Lung (tissue), 17 donors: ENCODE measurements at places on chromosomes 11 and 22.

DNA sequence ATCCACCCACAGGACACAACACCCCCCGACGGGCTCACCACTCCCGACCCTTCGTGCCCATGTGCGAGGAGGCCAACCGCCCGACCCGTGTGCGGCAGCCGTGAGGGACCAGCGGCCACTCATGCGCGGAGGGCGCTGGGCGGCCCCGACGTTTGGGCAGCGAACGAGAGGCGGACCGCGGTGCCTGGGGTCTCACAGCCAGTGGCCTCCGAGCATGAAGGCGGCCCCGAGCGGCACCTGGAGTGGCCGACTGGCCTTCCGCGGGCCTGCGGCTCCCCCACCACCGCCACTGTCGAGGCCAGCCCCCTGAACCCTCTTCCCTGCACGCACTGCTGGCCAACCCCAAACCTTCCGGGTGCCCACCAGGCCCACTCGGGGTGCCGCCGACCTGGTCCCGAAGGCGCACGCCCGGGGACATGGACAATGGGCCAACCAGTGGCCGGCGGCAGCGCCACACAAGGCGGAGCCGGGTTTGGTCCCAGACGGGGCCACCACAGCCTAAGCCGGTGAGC, 4274.9 kb upstream of the OR11H1 start:
- DNase-seq, result peak; percentile 8
- no peak overlapping the region for H3K4me3 ChIP-seq
- H3K4me1 ChIP-seq, result no peaks in the 10 kb centered on the region
- H3K27me3 ChIP-seq, result no peaks in the 10 kb centered on the region
- no peaks in the 10 kb centered on the region for H3K36me3 ChIP-seq
- no peak overlapping the region for H3K27ac ChIP-seq

DNA sequence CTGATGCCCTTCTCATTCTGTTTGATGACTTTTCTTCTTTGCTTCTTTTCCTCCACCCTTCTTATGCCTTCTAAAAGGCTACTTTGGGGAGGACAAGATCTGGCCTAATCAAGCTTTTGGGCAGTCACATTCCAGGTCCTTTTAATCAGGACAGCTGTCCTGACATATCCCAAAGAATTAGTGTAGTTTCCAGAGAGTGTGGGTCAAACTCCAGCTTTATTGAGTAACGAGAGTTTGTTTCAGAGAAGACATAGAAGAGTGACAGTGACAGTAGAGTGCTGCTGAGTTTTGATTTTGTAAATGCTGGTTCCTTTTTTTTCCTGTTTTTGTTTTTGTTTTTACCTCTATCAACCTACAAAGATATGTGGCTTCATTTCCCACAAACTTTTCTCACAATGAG, 158.4 kb upstream of the SESN3 start:
- H3K27ac ChIP-seq, result no peak overlapping the region
- no peaks in the 10 kb centered on the region for H3K27me3 ChIP-seq
- no peaks in the 10 kb centered on the region for H3K36me3 ChIP-seq
- H3K4me3 ChIP-seq, result no peak overlapping the region

DNA sequence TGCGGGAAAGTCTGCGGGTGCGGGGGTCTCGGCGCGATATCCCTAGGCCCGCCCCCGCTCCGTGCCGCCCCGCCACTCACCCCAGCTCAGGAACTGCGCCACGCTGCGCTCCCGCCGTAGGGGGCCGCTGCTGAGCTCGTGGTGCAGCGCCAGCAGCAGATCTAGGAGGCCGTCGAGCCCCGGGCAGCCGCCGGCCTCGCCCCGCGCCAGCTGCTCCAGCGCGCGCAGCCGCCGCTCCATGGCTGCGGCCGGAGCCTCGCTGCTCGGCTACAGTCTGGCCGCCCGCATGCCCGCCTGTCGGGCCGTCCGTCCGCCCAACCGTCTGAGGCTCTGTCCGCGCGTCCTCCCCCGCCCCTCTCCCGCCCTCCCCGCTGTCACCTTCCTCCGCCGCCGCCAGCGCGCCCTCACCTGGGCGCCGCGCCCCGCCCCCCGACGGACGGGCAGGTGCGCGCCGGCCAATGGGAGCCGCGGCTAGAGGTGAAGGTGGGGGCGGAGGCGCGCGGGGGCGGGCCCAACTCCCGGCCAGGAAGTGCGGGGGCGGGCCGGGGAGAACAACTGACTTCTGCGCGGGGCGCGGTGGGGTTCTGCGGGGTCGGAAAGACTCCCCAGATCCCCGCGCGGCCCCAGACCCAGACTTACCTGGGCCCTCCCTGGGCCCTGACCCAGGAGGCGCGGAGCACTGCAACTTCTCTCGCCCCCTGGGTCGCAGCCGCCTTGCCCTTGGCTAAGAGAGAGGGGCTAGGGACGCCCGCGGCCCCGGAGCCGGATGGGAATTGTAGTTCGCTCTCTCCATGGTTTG, at the start of gene CDC42BPG:
CDC42BPG (minus strand) TSS at position 324 of the 799 bp plus-strand sequence; CDS start at position 240, 84 bp downstream.
- no peaks in the 10 kb centered on the region for H3K36me3 ChIP-seq
- H3K4me1 ChIP-seq, result peaks cover 12% of the 10 kb centered on the region
- H3K27ac ChIP-seq, result no peak within 1 kb of the TSS
- H3K27me3 ChIP-seq, result no peaks in the 10 kb centered on the region
- H3K4me3 ChIP-seq, result peak within 1 kb of the TSS; percentile 33

DNA sequence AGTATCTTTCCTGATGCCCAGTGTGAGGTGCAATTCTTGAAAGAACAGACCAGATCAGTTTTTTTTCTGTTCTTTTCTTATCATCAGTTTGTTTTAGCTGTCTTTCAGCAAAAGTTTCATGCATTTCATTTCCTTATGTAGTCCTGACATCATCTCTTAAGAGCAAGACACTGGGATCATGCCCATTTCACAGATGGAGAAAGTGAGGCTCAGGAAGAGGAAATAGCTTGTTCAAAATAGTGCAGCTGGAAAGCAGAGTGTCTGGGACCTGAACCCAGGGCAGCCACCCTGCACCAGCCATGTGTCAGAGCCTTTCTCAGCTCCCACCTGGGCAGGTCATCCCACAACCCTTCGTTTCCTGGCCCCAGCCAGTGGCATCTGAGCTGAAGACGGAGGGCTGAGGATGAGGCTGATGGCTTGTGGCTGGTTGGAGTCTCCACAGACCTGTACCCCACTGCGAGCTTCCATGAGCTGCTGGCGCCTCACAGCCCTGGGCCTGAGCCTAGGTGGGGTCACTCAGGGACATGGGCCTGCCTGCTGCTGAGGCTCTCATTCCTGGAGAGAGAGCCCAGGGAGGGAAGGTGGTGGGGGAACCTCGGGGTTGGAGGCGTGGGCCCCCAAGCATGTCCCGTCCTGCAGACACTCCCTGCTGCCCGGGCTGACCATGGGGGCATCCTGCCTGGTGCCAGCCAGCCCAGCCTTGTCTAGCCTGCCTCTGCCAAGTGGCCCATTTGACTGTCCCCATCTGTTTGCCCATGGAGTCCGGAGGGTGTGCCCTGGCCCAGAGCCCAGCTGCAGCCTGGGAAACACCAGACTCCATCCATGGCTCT, 61.8 kb downstream of the SMIM38 start:
- H3K4me1 ChIP-seq, result peaks cover 6% of the 10 kb centered on the region
- H3K4me3 ChIP-seq, result no peak overlapping the region
- H3K27ac ChIP-seq, result no peak overlapping the region
- DNase-seq, result no peak

- H3K27me3 ChIP-seq, result no peaks in the 10 kb centered on the region
- peaks cover 10% of the 10 kb centered on the region for H3K4me1 ChIP-seq
- no peak for DNase-seq
- no peak overlapping the region for H3K27ac ChIP-seq
- no peak overlapping the region for H3K4me3 ChIP-seq
These were observed 12.2 kb upstream of the TPP1 start for GRCh38 chr11:6631361-6631890.

DNA sequence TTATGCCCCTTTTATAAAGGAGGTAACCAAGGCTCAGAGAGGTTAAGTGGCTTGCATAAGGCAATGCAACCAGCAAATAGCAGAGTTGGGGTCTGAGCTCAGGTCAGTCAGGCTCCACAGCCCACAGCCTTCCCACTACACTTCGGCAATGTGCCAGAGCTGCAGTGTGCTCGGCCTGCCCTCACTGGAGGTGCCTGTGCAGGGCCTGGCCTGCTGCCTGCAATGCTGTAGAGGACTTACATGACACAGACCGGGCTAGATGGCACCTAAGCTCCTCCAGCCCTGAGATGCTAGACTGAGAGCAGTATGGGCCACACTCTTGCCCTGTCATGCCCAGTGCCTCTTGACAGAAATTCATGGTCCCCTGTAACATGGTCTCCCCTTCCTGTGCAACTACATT, 49.8 kb downstream of the SERPINH1 start:
- H3K36me3 ChIP-seq, result no peaks in the 10 kb centered on the region
- DNase-seq, result no peak
- no peak overlapping the region for H3K4me3 ChIP-seq

DNA sequence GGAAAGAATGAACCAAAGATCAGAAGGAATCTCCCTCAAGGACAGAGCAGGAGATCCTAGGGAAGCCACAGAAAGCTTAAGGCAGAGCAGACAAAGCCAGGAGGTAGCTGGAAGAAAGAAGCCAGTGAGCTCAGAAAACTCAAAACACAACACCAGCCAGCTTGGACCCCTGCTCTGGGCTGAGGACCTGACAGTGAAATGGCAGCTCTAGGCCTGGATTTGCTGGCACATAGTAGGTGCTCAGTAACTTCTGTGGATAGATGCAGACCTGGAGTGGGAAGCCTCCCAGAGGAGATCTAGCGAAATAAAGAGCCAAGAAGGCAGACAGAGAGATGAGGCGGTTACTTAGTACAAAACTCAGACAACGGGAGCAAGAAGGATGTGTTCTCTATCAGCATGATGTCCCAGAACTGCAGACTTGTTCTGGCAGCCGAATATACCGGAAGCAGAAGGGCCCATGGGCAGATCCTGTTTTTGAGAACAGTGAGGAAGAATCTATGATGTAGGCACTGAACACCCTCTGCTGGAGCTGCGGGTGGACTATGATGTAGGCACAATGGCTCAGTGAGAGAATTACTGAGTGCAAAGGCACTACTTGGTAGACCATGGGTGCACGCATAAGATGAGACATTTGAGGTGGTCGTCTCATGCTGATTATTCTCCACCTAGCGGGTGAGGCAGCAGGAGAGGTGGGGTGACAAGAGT, 4.8 kb downstream of the ROBO4 start:
- no peaks in the 10 kb centered on the region for H3K27me3 ChIP-seq
- no peaks in the 10 kb centered on the region for H3K36me3 ChIP-seq
- H3K27ac ChIP-seq, result peak overlapping the region; percentile 85
- DNase-seq, result no peak

DNA sequence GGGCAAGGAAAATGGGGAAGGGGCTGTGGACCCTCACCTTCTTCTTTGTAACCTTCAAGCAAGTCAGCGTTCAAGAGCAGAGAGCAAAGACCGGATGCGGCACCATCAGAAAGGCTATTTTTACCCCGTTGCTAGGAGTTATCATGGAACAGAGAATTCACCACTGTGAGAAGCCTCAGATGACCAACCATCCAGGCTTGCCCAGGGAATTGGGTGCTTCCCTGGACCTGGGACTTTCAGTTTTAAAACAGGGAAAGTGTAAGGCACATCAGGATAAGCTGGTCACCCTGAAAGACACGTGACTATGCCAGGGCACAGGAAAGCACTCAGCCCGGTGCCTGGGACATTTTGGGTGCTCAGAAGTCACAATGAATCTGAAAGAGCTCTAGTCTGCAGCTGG, 10.4 kb downstream of the GALNT18 start:
- H3K4me1 ChIP-seq, result no peaks in the 10 kb centered on the region
- no peaks in the 10 kb centered on the region for H3K36me3 ChIP-seq
- peak overlapping the region; percentile 52 for H3K27ac ChIP-seq
- DNase-seq, result no peak

DNA sequence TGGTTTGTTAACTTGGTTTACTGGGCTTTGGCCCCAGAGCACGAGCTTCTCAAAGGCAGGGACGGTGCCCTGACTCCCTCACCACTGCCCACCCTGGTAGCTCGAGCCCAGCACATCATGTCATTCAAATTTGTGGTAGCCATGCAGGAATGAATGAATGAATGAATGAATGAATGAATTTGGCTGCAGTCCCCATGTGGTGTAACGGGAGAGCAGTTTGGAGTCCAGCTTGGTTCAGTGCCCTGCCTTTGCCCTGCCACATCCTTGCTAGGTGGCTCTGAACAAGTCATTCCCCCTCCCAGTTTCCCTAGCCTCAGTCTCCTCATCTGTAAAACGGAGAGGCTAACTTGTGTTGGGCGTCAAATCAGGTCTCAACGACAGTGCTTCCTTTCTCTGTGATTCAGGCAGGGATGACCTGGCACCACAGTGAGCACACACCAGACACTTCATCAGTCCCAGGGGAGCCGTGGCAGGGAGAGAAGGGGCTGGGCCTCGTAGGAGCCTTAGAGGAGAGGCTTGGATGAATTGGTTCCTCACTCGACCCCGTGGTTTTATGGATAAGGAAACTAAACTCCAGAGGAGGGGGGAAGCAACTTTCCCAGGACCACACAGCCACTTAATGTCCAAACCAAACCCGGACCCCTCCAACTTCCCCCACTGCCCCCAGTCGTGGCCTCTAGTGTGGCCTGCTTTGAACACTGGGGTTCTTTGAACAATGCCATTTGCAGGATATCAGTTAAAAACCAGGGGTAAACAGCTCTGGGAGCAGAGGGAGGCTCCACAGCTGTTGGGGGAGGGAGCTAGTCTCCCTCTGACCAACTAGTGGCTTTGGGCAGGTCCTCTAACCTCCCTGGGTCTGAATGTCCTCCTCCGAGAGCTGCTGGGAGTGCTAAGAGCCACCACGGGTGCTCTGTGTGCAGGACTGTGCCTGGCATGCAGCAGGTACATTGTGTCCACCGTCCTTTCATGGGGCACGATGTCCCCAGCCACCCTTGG, 86.2 kb downstream of the CACNA1I start:
- H3K4me3 ChIP-seq, result no peak overlapping the region
- H3K36me3 ChIP-seq, result no peaks in the 10 kb centered on the region
- H3K4me1 ChIP-seq, result no peaks in the 10 kb centered on the region
- peaks cover 14% of the 10 kb centered on the region for H3K27me3 ChIP-seq
- no peak overlapping the region for H3K27ac ChIP-seq
- DNase-seq, result peak; percentile 48

DNA sequence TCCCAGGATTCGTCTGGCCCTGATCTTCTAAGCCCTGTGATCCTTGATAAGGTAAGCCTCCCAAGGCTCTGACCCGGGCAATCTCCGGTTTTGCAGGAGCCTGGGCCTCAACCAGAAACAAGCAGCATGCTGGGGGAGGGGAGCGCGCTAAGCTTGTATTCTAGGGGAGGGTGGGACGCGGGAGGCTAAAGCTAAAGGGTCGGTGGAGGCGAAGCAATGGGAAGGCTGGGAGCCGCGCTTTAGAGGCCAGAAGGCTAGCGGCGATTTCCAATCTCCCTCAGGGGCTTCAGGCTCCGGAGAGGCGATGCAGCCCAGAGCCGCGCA, 753 bp downstream of the PTPN5 start:
- H3K36me3 ChIP-seq, result no peaks in the 10 kb centered on the region
- peaks cover 30% of the 10 kb centered on the region for H3K27me3 ChIP-seq
- no peak overlapping the region for H3K4me3 ChIP-seq
- DNase-seq, result no peak
- H3K4me1 ChIP-seq, result no peaks in the 10 kb centered on the region

DNA sequence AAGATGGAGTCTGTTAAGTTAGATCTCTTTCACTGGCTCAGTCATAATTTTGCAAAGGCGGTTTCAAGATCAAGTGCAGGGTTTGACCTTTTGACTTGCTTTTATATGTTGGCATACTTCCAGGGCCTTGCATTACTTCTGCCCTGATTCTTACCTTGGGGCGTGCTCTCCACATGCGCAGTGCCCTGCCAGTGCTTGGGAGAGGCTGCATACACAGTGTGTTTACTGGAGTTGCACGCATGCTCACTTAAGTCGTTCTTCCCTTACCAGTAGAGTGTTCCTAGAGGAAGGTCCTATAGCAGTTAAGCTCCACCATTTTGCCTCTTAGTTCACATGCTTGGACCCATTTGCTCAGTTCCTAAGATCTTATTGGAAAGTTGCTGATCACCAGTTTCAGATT, 21.0 kb upstream of the TMEM123 start:
- no peak overlapping the region for H3K27ac ChIP-seq
- no peak overlapping the region for H3K4me3 ChIP-seq
- no peaks in the 10 kb centered on the region for H3K36me3 ChIP-seq
- H3K4me1 ChIP-seq, result no peaks in the 10 kb centered on the region
- no peak for DNase-seq
- no peaks in the 10 kb centered on the region for H3K27me3 ChIP-seq
